ENCODE measurements at places on chromosomes 16 and 17. TPM values are rescaled to one million over a fixed set of nuclear protein-coding genes. Genes with fewer than 3 reads are reported as not detected.

- DNase-seq, result no peak
Measured at GRCh38 chr16:69089091-69089910, 16.2 kb upstream of the HAS3 start.

Gene KRTAP4-1
- not detected for total RNA-seq

Gene RSAD1
- 49.7 TPM for total RNA-seq

Gene KRT33A
- total RNA-seq, result not detected

DNA sequence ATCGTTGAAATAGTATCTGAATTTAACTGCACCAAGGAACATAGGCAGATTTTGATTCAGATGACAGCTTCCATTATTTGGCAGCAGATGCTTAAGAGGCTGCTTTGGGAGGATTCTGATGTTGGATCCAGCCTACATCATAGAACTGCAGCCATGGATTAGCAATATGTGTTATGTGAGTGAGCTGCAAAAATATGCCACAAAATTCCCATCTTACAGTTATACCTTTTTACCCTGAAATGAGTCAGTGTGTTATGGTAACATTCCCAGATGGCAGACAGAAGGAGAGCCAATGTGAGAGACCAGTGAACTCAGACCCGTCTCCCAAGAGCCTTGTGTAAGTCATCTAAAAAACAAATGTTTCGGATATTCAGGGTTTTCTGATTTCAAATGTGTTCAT lies 206.1 kb downstream of the CDH13 start:
- DNase-seq, result no peak

DNA sequence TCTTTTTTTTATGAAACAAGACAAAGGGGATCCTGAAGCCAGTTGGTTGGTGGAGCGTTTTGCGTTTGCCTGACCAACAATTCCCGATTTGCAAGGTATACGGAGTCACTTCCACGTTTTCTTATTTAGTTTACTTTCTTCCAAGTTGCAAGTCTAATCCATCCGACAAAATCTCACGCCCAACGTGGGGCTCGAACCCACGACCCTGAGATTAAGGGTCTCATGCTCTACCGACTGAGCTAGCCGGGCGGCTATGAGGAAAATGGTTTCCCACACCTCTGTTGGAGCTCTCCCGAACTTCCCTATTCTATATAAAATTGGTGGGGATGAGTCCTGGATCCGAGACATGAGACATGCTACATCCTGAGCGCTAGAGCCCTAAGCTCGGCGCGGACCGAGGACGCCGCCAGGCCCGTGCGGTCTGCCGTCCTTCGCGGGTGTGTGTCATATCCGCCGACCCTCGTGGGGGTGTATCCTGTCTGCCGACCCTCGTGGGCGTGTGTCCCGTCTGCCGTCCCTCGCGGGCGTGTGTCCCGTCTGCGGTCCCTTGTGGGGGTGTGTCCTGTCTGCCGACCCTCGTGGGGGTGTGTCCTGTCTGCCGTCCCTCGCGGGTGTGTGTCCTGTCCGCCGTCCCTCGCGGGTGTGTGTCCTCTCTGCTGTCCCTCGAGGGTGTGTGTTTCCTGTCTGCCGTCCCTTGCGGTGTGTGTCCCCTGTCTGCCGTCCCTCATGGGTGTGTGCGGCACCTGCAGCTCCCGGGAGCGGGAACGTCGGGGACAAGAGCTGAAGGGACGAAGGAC lies 22.6 kb downstream of the ZNF213 start:
- DNase-seq, result peak; percentile 71

DNA sequence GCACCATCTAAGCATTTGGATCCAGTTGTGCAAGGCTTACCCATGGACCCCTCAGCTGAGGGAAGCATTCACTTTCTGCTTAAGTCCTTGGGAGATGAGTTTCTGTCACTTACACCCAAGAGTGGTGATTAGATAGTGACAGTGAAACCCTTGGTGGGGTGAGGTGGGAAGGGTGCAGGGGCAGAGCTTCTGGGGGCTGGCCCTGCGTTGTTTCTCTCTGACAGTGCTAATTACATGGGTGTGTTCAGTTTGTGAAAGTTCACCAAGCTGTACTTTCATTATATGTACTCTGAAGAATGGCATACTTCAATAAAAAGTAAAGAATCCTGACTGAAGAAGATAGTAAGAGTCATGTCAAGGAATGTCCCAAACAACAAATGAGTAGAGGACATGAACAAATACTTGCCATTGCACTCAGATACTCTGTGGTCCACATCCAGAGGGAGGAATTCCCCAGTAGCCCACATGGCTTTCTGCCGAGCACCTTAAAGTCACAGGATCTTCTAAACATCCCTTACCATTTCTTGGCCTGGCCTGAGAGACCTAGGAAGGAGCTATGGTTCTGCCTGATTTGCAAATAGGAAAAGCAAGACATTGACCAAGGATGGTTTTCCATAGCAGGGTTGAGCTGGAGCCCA lies 8.4 kb downstream of the CHST6 start:
- DNase-seq, result no peak

DNA sequence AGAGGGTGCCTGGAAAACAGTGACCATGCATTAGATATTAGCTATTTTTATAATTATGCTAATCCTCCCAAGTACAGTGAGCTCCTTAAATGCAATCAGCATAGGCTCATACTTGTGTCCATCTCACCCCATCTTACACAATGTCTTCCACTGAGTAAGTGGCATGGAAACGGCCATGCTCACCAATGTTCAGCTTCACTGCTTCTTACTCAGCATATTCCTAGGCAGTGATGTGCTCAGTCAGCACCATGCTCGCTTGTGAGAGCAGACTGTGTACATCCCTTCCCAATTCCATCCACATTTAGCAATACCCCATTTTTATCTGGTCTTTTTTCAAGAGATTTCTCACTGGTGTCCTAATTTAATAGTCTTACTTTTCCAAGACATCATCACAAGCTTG lies 454.8 kb upstream of the SOX9 start:
- DNase-seq, result no peak

- DNase-seq, result peak; percentile 60
Measured at GRCh38 chr16:66551348-66551759, 1.0 kb upstream of the CKLF start.

DNA sequence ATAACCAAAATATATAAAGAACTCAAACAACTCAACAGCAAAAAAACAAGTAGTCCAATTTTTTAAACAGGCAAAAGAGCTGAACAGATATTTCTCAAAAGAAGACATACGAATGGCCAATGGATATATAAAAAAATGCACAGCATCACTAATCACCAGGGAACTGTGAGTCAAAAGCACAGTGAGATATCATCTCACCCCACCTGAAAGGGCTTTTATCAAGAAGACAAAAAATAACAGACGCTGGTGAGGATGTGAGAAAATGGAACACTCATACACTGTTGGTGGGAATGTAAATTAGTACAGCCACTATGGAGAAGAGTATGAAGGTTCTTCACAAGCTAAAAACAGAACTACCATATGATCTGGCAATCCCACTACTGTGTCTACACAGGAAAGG lies 7.4 kb downstream of the XYLT1 start:
- DNase-seq, result no peak

GRCh38 chr17:61662741-61663140 lies 71.7 kb upstream of the NACA2 start:
- DNase-seq, result no peak

Gene METTL9
- 47.4 TPM for total RNA-seq

Gene CCL17
- not detected for total RNA-seq

Gene CACNG3
- total RNA-seq, result not detected

Gene SPAG9
- total RNA-seq, result 42.0 TPM

- no peak for DNase-seq
Measured at GRCh38 chr17:72677714-72678390, 414.6 kb downstream of the SLC39A11 start.

- DNase-seq, result peak; percentile 59
Measured at GRCh38 chr17:3879186-3879585, 13.7 kb downstream of the CAMKK1 start.

Gene ERN2
- total RNA-seq, result not detected

DNA sequence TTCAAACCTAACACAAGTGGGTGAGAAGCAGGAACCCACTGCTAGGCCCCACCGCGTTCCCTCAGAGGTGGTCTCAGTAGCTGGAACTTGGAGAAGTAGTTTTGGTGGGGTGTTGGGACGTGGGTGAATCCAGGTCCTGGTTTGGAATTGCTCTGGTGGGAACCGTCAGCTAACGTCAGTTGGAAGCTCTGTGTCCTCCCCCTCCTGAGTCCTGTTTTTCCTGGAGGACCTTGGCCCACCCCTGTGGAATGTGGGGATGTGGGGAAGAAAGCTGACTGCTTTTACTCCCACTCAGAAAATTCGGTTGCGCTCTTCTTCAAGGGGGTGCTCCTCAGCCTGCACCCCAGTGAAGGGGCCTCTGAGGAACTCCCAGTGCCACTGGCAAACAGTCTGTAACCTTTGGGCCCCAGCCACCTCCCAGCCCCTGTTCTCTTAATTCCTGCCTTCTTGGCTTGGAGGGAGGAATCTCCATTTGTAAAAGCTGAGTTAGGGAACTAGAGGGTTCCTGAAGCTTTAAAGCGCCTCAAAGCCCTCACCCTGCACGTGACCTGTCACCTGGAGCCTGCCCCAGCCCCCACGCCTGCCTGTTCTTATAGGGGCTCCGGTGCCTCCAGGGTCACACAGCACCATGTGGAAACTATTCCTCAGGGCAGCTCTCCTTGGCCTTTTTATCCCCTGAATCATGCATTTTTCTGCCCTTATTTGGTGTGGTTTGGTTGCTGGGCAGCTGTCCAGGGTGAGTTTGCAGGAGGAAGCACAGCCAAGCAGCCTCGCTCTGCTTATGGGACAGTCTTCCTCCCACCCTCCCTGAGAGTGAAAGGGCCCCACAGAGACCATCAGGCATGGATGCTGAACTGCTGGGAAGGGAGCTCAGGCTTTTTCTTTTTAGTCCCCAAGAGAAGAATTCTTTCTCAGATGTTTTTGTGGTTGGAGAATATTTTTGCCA lies 16.2 kb upstream of the NAGLU start:
- DNase-seq, result peak; percentile 93

GRCh38 chr16:24522751-24523150 lies 16.6 kb upstream of the RBBP6 start:
- DNase-seq, result no peak

DNA sequence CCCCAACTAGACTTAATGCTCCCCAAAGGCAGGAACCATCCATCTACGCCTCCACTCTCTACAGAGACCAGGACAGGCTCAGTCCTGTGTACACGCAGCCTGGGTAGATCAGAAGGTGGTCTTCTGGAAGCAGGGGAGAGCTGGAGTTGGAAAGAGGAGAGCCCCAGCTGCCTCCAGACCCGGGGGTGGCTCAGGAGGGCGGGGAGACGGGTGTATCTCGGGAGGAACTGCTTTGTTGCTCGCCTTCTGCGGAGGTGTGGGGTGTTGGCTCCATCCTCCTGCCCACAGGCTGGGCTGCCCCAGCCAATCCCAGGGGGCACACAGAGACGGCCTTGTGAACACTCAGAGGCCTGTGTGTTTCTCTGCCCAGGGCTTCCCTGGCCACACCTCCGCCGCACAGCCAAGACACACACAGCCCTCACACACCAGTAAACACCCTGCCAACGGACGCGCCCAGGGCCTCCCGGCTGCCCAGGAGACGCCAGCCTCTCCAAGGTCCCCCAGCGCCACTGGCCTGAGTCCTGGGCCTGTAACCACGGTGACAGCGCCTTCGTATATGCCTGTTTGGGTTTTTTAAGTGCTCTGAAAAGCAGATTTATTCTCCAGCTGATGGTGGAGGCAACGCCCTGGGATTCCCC lies 143.4 kb upstream of the CDC42EP4 start:
- no peak for DNase-seq

DNA sequence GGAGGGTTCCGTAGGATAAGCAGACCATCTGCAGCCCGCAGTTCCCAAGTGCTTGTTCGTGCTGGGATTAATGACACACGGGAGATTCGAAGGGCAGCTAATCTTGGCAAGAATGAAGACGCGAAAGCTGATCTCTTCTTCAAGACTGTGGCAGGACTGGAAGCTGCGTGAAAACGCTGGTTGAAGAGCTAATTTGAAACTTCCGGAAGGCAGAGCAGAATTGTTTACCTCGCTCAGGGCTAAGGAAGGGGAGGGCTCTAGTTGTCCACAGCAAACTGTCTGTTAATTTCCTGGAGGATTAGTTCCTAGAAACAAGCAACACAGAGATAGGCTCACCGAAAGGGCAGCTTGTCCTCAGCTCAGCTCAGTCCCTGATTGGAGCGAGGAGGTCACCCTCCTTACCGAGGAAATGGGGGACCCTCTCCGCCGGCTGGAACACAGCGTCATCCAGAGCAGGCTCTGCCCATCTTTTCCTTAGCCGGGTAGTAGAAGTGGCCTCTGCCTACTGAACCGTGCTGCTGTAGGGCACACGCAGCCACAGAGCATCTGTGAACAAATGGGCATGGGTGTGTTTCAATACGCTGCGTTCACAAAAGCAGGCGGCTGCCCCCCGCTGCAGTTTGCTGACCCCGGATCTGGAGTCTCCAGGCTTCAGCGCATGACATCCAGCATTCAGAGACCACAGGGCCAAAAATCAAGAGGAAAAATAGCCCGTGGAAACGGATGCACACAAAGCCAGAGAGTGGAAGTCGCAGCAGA lies 16.7 kb upstream of the BAIAP2 start:
- no peak for DNase-seq

Gene TNFRSF12A
- 29.4 TPM for total RNA-seq

Gene SOX8
- total RNA-seq, result 1.0 TPM

- DNase-seq, result no peak
Measured at GRCh38 chr16:12818326-12818725, 14.6 kb upstream of the CPPED1 start.

- no peak for DNase-seq
Measured at GRCh38 chr16:259226-259625, 16.5 kb downstream of the RGS11 start.

DNA sequence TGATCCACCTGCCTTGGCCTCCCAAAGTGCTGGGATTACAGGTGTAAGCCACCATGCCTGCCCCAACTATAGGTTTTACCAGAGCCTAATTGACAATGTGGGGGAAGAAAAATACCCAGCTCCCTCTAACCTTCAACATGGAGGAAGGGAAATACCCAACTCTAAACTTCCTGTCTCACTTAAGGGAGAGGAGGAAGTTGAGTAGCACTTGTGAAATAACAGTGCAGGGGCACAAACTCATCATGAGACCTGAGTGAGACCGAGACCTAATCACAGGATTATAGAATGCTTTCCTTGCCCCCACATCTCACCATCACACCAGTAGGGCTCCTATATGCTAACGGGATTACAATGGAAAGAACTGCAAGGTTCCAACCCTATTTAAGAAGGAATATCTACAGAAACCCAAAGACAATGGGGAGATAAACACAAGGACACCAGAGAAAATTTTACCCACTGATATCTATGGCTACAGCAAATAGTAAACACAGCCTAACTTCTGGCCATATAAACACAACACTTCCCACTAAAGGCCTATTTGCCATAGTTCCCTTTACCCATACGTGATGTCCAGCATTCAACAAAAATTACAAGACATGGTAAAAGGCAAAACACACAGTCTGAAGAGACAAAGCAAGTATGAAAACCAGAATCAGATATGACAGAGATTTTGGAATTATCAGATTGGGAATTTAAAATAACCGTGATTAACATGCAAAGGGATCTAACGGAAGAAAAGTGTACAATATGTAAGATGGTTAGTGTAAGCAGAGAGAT lies 26.9 kb downstream of the OR3A1 start:
- no peak for DNase-seq

GRCh38 chr16:79365702-79366101 lies 234.8 kb downstream of the MAF start:
- no peak for DNase-seq

All from Right ventricle myocardium superior (tissue), 1 donor.